Pulmonary artery endothelial cell (primary cell): ENCODE measurements at places on chromosomes 16 and 17.

- no peak for DNase-seq
Measured at GRCh38 chr17:80468242-80468641, 8.2 kb downstream of the NPTX1 start.

DNA sequence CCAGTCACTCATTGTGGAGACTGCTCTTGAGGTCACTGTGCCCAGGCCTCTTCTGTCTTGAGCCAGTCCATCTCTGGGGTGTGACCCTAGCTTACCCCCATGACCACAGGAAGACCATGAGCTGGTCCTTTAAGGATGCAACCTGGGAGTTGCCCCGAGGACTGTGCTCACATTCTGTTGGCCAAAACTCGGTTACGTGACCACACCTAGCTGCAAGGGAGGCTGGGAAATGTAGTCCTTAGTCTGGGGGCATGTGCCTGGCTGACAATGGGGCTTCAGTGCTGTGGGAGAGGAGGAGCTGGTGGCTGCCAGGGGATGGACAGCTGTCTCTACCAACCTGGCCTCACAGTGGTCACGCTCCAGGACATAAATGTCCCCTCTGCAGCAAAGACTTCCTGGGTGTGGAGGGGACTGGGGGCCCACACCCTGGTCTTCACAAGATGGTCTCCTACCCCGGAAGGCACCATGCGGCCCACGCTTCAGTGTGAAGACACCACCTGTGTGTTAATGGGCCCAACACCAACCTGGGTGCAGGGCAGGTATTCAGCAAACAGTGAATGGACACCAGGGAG is 55.4 kb downstream of the JPH3 start:
- no peak for DNase-seq

DNA sequence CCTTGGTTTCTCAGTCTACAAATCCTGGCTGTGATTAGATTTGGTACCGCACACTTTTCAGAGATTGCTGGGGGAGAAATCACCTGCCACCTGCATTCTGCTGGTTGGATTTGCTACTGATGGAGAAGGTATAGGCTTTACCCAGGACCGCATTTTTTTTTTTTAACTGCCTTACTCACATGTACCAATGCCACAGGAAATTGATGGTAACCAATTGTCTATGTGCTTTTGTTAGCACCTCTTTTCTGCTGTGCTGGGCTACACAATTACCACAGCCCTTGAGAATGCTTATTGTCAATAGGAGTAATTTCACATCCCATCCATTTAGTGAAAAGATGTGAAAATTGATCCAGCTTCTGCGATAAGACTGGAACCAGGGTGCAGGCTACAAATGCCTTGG is 74.4 kb upstream of the TANC2 start:
- DNase-seq = no peak

- no peak for DNase-seq
Measured at GRCh38 chr17:78266231-78266631, 34.8 kb downstream of the TMEM235 start.

DNA sequence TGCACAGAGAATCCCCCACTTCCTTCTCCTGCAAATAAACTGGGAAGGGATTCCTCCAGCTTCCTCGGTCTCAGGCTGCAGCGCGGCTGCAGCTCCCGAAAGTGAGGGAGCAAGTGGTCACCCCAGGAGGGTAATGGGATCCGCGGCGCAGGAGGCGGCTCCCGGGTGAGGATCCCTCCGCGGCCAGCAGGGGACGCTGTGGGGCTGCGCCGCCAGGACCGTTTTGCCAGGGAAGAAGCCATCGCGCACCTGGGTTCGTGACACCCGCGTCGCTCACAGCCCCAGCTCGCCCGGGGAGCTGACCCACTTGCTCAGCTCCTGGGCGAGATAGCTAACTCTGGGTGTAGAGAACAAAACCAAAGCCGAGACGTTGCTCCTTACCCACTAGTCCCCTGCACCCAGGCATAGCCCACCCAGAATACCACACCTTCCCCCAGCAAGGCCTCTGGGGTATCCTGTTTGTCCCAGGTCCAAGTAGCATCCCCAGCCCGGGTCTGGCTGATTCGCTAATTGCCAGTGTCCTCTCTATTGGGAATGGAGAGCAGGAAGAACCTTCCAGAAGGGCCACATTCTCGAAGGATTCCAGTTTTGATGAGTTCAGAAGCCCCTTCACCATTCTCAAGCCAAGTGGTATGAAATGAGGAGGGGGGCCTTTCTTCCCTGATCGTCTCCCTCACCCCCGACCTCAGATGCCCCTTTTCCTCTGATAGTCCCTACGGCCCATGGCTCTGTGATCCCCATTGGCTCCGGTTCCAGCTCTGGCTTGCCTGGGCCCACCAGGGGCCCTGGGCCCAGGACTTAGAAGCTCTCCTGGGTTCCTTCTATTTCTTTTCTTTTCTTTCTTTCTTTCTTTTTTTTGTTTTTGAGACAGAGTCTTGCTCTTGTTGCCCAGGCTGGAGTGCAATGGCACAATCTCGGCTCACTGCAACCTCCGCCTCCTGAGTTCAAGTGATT is 14.1 kb downstream of the CYGB start:
- no peak for DNase-seq

DNA sequence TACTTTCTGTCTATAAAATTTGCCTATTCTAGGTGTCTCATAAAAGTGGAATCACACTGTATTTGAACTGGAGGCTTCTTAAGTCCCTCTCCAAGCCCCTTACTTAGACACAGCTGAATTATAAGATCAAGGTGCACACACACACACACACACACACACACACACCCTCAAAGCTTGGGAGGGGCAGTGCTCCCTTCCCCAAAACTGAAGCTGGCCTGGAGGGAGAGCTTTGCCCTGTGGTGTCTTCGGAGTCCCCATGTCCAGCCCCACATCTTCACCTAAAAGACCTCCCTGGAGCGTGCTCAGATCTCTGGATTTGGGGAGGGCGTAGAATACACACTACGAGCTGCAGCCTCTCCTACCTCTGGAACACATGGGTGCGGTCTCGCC is 828 bp downstream of the EMP2 start:
- DNase-seq = no peak
